ENCODE measurements at places on chromosomes 2 and 18. TPM values are rescaled to one million over a fixed set of nuclear protein-coding genes. Genes with fewer than 3 reads are reported as not detected.

The SLC4A3 gene
- 2.1 TPM for total RNA-seq

The ESPNL gene
- total RNA-seq, result 1.3 TPM

The NFU1 gene
- total RNA-seq, result 46.1 TPM

The IL1RL2 gene
- total RNA-seq, result 1.9 TPM

The VSNL1 gene
- total RNA-seq, result 0.80 TPM

The WDR7 gene
- total RNA-seq, result 31.1 TPM

The CD8B gene
- total RNA-seq, result 0.64 TPM

The FAP gene
- 22.4 TPM for total RNA-seq

The UGT1A5 gene
- total RNA-seq, result not detected

The SERPINB12 gene
- total RNA-seq, result not detected

The VWA3B gene
- not detected for total RNA-seq

The ZSWIM2 gene
- total RNA-seq, result not detected

The POMC gene
- total RNA-seq, result 2.9 TPM

The ELOA2 gene
- not detected for total RNA-seq

The DAPL1 gene
- total RNA-seq, result not detected

The PCARE gene
- not detected for total RNA-seq

The REG3A gene
- not detected for total RNA-seq

The BOLA3 gene
- 30.2 TPM for total RNA-seq

The CAVIN2 gene
- total RNA-seq, result 31.3 TPM

The ANKRD53 gene
- 3.2 TPM for total RNA-seq

The SLC16A14 gene
- 1.9 TPM for total RNA-seq

The CNGA3 gene
- total RNA-seq, result under 0.01 TPM

The DSC2 gene
- total RNA-seq, result 72.9 TPM

The REG1B gene
- total RNA-seq, result not detected

The CGREF1 gene
- 3.2 TPM for total RNA-seq

The SPDYA gene
- 0.98 TPM for total RNA-seq
